Brain microvascular endothelial cell (primary cell): ENCODE measurements at places on chromosomes 6 and 20.

GRCh38 chr6:158646023-158646910 lies 1.7 kb upstream of the DYNLT1 start:
- DNase-seq: no peak

GRCh38 chr6:51108563-51109234 lies 290.0 kb downstream of the TFAP2B start:
- DNase-seq: no peak

DNA sequence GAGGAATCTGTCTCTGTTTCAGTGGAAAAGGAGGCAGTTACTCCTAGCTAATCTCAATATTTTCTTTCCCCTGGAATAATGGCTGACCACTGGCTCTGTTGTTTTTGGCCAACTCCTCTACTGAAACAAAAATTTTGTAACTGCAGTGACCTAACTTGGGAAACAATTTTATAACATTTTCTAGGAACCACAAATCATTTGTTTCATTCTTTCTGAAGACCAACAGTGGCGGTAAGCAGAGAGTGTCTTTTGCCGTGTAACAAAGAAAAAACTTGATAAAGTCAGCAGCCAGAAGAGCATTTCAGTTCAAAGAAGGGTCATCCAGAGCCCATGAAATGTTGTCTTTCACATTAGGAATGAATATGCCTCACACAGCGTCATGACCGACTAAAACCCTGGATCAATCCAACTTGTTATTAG lies 11.8 kb upstream of the BFSP1 start:
- peak; percentile 92 for DNase-seq

DNA sequence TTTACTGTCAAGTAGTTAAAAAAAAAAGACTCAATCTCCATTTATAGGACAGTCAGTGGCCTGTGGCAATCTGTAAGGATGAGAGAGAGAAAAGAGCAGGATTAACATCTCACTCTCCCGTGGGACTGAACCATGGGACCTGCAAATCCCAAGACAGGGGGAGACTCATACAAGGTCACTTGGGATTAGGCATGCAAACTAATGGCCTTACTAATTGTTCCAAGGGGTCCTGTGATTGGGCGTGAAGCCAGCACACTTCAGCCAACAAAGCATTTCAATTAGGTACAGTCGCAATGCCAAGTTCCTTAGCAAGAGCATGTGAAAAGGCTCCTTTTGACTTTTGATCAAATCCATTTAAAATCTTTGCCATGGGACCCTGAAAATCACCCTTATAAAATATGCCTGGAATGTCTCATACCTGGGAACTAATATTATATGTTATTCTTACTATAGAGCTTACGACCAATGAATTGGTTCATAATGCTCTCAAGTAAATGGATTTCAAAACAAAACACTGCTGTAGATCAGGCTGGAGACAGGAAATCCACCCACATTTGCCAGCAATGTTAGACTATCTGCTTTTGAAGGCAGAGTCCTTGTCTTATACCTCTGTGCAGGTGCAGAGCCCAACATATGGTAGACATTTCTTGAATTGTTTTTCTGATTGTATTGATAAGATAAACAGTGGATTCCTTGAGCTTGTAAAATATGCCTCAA lies 412.5 kb downstream of the GJA1 start:
- no peak for DNase-seq

GRCh38 chr6:14316651-14317386 lies 199.2 kb downstream of the CD83 start:
- DNase-seq: no peak

DNA sequence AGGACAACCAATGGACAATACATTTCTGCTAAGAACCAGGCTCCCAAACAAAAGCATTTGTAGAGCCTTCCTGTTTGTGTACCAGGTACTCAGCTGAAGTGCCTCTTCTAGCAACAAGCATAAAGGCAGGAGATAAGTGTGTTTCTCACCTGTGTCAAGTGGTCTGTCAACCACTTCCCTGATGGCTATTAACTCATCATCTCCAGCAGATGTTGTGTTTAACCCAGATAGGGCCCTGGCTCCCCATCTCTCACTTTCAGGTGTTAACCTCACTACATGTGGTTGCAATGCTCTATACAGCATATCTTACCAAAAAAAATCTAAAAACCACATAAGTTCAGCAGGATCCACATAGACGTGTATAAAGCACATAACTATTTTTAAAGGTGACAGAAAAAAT lies 9.6 kb upstream of the IL17A start:
- no peak for DNase-seq

DNA sequence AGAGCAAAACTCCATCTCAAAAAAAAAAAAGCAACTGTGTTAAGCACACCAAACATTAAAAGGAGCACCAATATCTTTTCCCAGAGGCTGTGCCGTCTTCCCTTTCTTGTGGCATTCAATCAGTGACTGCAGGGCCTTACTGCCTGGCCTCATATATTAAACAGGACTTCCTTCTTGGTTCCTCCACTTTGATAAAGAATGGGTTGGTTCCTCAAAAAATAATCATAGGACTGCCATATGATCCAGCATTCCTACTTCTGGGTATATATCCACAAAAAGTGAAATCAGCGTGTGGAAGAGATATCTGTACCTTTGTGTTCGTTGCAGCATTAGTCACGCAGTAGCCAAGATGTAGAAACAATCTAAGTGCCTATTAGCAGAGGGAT lies 40.3 kb upstream of the GFOD1 start:
- no peak for DNase-seq

- DNase-seq: no peak
Observed at GRCh38 chr6:130615816-130616215, 211.4 kb upstream of the SMLR1 start.
